Stimulated activated CD4-positive, alpha-beta T cell treated with anti-CD3 and anti-CD28 coated beads, Interleukin-1b, Interleukin-23, amount 100 ng/mL, for 4 hours (primary cell): ENCODE measurements at places on chromosomes 2 and 18.

- no peak for DNase-seq
Measured at GRCh38 chr18:75790796-75791195, 363.3 kb upstream of the SMIM21 start.

GRCh38 chr2:173239644-173240043 lies 115.0 kb upstream of the CDCA7 start:
- no peak for DNase-seq

- no peak for DNase-seq
Measured at GRCh38 chr18:60172030-60172429, 200.5 kb downstream of the MC4R start.

DNA sequence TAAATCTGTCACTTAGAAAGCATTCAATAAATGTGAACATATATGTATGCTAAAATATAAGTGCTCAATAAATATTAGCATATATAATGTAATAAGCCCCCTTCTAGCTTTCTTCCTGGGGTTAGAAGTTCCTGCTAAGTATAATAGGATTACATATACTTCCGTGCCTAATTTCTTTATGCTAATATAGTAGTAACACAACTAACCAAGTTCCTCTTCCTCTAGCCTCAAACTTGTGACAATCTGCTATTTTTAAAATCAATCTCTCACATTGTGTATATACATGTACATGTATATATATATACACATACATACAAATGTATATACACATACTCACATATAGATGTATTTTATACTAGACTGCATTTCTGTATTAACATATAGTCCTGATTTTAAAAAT lies 32.2 kb downstream of the TLK1 start:
- no peak for DNase-seq

GRCh38 chr18:32548688-32549087 lies 78.0 kb upstream of the GAREM1 start:
- DNase-seq: no peak

DNA sequence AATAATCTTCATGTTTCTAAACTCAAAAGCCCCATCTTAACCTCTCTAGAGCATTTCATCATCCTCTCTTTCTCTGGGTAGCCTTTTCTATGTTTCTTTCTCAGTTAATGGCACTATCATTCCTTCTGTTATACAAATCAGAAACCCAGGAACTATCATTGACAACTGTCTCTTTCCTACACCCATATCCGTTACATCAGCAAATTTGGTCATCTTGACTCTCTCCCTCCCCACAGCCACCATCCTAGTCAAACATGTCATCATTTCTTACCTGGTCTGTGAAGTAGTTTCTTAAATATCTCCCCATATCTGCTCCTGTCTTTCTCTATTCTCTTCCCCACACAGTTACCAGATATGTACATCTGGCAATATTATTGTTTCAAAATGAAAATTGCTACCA lies 62.8 kb downstream of the THSD7B start:
- DNase-seq: no peak

- no peak for DNase-seq
Measured at GRCh38 chr2:233418761-233419546, 64.7 kb downstream of the DGKD start.
